ENCODE measurements at places on chromosomes 12 and 14.

DNA sequence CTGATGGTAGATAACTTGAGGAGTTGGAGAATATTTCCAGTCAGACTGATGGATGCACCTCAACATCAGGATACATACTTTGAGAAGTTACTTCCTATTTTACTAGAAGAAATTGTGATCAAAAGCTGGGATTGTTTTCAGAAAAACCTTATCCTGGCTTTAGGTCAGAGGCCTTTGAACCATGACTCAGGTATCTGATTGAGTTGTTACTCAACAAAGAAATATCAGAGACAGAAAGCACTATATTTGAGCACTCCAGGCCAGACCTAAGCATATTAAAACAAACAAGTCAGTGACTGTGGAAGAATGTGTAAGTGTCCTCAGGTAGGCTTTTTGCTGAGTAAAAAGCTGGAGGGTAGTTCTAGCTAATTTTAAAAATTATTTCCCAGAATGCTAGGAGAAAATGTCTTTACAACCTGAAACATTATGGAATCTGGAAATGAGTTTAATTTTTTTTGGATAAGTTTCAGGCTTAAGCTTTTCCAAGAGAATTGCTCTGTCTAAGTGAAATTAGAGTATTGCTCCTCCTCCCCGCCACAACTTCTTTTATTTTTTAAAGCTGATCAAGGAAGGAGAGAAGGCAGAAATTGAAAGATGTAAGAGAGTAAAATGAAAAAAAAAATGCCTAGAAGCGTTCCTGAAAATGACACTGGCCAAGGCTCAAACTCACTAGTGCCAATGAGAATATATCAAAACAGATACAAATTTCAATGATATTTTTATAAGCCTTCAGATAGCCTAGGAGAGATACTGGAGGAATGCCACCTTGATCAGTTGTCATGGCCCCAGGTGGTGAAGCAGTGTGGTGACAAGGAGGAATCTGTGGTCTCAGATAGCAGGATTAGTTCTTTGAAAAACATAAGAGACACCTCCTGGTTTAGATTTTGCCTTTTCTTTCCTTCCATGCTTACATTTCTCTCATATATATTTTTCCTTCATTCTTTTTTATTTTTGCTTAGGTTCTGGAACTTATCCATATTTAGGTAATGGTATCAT is 790.3 kb downstream of the TMTC2 start:
- DNase-seq, result no peak

DNA sequence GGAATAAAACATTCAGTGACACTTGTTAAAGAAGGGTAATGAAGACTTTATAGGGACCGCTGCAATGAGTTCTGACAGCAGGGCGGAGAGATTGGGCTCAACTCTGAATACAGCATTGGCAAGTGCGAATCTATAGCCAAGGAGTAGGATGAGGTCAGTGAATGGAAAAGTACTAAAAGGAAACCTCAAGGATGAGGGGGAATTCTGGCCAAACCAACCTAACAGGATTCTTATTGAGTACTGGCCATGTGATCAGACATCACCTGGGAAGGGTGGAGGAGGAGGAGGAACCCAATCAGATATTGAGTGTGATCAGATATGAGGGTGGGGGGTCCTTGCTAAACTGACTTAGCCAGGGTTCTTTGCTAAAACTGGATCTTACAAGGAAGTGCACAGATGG is 31.0 kb downstream of the DRAM1 start:
- DNase-seq, result no peak

DNA sequence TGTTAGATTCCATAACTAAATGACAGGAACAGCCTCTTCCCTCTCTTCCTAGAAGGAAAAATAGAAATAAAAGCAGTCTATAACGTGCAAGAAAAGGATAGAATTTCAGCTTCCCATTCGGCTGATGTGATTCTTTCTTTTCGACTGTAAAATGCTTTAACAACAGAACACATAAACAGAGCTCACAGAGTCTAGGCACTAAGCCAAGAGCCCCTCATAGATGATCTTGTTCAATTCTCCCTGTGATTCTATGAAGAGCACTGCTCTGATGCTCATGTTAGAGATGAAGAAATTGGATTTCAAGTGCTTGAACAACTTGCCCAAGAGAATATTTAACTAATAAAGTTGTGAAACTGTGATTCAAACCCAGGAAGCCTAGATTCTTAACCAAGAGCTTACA is 232.7 kb downstream of the RPAP3 start:
- DNase-seq, result no peak

DNA sequence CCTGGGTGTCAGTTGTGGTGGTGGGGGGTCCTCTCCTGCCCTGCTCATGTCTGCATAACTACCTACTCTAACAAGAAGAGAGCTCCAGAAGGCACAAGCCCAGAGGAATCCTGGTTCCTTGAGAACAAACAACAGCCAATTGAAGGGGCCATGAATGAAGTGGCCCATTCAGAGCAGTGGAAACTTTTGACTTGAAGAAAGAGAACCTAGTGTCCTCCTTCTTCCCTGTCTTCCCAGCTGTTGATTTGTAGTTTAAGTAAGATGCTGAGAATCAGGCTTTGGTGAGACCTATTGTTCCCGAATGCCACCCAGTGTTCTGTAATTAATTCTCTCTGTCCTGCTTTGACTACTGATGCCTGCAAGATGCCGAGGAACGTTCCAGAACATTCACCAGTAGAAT is 79.2 kb downstream of the C14orf132 start:
- no peak for DNase-seq

GRCh38 chr14:33916663-33917565 is 34.0 kb downstream of the EGLN3 start:
- DNase-seq, result no peak

DNA sequence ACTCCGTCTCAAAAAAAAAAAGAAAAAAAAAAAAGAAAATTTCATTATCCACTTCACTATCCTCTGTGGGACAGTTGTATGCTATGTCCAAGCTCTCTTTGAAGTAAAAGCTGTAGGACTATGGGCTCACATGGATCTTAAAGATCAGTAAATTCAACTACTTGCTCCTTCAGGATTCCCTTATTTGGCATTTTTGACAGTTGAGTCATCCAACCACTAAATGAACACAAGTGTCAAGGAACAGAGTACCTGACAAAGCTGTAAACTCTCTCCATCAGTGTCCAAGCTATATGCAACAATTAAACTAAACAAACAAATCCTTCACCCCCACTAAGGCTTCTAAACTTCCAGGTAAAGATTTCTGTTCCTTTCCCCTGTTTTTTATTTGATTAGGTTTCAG is 177.0 kb downstream of the CEP128 start:
- DNase-seq, result no peak

DNA sequence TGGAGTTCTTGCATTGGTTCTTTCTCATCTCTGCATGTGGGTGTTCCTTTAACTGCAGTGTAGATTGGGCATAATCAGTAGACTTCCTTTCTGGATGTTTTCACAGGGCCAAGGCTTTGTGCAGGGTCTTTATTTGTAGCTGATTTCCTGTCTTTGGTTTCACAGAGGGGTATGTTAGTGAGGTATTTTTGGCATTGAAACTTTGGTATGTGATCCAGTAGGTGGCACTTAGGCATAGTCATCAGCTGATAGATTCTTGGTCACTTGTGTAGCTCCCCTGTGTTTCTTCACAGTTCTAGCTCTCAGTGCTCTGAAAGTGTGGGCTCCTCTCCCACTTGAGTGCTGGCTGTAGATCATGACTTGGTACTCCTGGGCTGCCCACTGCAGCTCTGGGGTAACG is 52.7 kb upstream of the LMO3 start:
- no peak for DNase-seq

- DNase-seq, result no peak
These were observed 136.3 kb downstream of the TPH2 start for GRCh38 chr12:72074956-72075355.

GRCh38 chr12:4685317-4685716 is 34.9 kb upstream of the GALNT8 start:
- no peak for DNase-seq

DNA sequence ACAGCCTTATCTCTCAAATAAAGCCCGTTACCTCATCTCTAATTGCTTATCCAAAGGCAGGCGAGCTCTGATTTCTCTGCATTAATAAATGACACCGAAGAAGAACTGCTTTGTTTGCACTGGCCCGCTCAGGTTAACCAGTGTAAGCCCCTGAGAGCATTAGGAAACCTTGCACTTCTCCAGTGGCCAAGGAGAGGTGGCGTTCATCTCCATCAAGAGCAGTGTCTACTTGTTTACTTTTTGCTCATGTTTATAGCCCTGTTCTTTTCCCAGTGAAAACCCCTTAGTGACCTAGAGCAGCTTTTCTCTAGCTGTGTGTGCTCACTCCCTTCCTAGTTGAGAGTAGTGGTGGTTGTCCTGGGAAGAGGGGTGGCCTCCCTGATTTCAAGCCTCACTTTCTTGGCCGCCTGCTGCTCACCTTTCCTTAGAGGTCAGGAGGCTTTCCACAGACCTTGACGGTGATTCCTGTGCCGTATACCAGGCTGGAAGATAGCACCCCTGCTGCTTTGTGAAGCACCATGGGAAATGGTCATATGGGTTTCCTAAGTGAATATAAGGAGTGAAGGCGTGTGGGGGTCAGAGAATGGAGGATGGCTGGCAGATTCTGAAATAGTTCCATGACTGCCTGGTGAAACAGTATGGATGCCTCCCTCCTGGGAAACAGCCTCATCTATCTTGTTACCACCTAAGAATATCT is 16.6 kb downstream of the FBXW8 start:
- DNase-seq, result no peak

DNA sequence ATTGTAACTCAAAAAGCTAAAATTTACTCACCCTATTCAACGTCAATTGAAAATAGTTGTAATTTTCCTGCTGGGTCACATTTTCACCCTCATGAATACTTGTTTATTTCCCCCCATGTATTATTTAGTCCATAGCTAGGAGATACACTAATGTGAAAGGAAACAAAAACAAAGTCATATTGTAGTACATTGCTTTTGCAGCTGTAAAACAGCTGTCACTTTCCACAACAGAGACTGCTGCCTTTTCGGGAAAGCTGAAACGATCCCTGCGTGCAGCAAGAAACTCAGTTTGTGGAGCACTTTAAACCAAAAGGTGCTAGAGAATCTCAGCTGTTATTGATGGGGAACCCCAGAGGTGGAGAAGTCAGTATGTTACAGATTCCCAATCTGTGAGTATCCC is 4.3 kb downstream of the RACGAP1 start:
- DNase-seq, result no peak

DNA sequence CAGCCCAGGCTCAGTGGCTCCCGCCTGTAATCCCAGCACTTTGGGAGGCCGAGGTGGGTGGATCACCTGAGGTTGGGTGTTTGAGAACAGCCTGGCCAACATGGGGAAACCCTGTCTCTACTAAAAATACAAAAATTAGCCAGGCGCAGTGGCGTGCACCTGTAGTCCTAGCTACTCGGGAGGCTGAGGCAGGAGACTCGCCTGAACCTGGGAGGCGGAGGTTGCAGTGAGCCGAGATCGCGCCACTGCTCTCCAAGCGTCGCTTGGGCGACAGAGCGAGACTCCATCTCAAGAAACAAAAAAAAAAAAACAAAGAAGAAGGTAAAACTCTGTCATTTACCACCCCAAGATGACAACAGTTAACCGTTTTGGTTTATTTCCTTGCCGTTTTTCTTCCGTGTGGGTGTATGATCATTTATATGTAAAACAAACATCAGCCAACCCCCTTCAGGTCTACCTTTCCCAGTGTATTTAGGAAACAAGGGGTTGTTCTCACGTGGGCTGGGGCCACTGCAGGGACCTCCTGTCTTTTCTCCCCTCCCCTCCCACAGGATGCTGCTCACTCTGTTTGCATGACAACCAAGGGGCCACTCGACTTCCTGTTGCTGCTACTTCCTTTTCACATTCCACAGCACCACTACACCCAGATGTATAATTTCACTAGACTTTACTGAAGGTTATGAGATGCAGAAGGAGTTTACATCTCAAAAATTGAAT is 13.6 kb downstream of the TTC9 start:
- DNase-seq, result no peak

- DNase-seq, result no peak
These were observed 23.2 kb downstream of the NRDE2 start for GRCh38 chr14:90308561-90308960.

DNA sequence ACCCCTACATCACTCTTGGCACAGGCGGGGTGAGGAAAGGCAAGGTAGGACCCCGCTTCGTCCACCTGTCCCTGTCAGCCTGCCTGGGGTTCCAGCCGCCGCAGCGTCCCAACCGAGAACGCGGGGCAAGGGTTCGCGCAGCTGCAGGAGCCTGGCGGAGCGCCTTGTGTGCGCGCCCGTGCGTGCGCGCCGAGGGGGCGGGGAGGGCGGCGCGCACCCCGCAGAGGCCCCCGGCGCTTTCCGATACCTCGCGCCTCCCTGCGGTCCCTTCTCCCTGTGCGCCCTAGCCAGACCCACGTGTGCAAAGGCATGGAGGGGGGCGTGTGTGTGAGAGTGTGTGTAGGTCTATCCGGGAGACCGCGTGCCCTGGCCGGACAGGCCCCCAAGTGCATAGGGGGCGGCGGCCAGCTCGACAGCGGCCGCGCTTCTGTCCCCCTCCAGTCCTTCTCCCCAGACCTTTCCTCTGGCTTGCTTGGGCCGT is 122.4 kb downstream of the TSPAN9 start:
- DNase-seq, result no peak

DNA sequence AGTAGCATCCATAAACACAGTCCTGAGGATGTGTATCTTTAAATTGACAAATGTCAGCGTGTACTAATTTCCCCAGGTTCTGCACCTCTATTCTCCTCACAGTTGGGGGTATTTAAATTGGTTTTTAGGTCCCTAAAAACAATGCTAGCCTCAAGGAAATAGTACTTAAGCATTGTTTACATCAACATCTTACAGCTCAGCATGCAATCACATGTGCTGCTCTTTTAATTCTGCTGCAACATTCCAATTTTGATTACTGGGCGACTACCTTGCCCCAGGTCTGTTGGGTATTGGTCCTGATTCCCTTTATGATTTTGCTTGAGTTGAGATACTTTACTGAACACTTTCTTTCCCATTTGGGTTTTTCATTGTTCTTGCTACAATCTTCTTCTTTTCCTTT is 616.6 kb downstream of the CCER1 start:
- no peak for DNase-seq

- DNase-seq, result no peak
These were observed 63.3 kb downstream of the TSHR start for GRCh38 chr14:81018684-81019083.

- DNase-seq, result no peak
These were observed 7.8 kb downstream of the KRT1 start for GRCh38 chr12:52672321-52672933.

- DNase-seq, result no peak
These were observed 208.7 kb downstream of the PCNX1 start for GRCh38 chr14:71115821-71116567.

GRCh38 chr12:106985479-106985878 is 1.5 kb downstream of the MTERF2 start:
- no peak for DNase-seq

- DNase-seq, result no peak
These were observed 41.8 kb downstream of the CORO1C start for GRCh38 chr12:108689314-108690190.

GRCh38 chr12:124576061-124576650 is 8.7 kb upstream of the NCOR2 start:
- DNase-seq, result no peak

GRCh38 chr12:61490526-61491498 is 769.4 kb upstream of the USP15 start:
- no peak for DNase-seq

- no peak for DNase-seq
These were observed 31.9 kb upstream of the CCDC91 start for GRCh38 chr12:28158353-28158752.

- DNase-seq, result no peak
These were observed 178.5 kb upstream of the OR4E1 start for GRCh38 chr14:21852061-21852664.

All from amniotic stem cell (primary cell).